ENCODE measurements at places on chromosomes 5 and 9.

DNA sequence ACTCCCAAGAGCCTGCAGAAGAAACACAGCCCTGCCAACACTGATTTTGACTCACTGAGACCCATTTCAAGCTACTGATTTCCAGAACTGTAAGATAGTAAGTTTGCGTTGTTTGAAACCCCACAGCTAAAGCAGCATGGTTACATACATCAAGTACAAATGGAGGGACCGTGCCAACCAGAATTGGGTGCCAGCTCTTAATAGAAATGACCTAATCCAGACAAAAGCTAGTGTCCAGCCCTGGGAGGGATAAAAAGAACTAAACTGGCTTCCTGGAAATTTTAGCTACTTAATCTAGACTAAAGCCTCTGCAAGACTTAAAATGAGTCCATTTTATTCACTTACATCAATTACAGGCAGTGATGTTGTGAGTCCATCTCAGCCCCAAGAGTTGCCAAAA lies 122.6 kb downstream of the ADAMTS12 start:
- no peak for DNase-seq

GRCh38 chr5:34991486-34992238 lies 56.1 kb downstream of the AGXT2 start:
- DNase-seq = no peak

GRCh38 chr5:133469846-133470245 lies 142.5 kb downstream of the FSTL4 start:
- no peak for DNase-seq

GRCh38 chr5:59342181-59342580 lies 551.3 kb downstream of the PDE4D start:
- DNase-seq = no peak

GRCh38 chr5:82754759-82755158 lies 322.4 kb downstream of the TMEM167A start:
- no peak for DNase-seq

- no peak for DNase-seq
Observed at GRCh38 chr9:91578911-91579310, 155.3 kb upstream of the NFIL3 start.

- DNase-seq = no peak
Observed at GRCh38 chr5:140576776-140577201, 12.2 kb downstream of the SLC35A4 start.

GRCh38 chr9:129172816-129173215 lies 5.2 kb downstream of the IER5L start:
- no peak for DNase-seq

- DNase-seq = no peak
Observed at GRCh38 chr9:38523121-38523520, 97.3 kb downstream of the ANKRD18A start.

DNA sequence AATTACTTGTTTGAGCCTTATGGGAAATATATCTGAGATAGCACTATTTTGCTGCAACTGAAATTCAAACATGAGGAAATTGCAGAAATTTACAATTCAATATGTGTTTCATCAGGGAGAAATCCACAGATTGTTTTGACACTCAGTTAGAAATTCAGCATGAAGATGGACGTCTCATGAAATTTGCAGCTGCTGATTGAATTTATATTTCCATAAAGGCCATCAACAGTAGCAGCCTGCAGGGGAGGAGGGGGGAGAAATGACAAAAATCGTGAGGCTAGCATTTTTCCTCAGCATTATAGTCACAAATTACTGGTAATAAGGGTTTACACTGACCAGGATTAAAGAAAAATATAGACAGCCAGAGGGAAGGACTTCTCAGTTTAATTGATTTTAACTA lies 81.0 kb downstream of the NDUFAF2 start:
- no peak for DNase-seq

DNA sequence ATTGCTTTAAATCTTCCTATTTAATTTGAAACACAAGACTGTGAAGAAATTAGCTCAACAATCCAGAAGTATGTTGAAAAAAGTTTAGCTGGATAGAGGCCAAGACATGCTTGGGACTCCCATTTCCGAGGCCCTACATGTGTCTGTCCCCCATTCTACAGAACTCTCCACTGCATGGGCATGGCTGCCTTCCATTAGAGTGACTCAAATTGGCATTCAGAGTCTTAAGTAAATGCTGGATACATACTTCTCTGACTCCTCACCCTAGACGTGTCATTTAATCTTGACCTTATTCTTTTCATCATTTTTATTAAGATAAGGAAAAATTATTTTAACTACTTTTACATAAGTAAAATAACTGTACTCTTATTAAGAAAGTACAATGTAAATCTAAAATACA lies 530.4 kb upstream of the CDH9 start:
- DNase-seq = no peak

Measured in CMK (cell line).